Right atrium auricular region (tissue), 2 donors: ENCODE measurements at places on chromosomes 16 and 17. TPM values are rescaled to one million over a fixed set of nuclear protein-coding genes. Genes with fewer than 3 reads are reported as not detected.

Gene LGALS9
- total RNA-seq, result 9.7 TPM

Gene BCO1
- not detected for total RNA-seq

Gene CA5A
- not detected for total RNA-seq

Gene RPRML
- not detected for total RNA-seq

GRCh38 chr17:81518785-81519283 is 6.2 kb upstream of the ACTG1 start:
- H3K36me3 ChIP-seq, result no peaks in the 10 kb centered on the region
- H3K27ac ChIP-seq, result peak overlapping the region; percentile 98
- no peaks in the 10 kb centered on the region for H3K27me3 ChIP-seq
- peaks cover 65% of the 10 kb centered on the region for H3K4me1 ChIP-seq

DNA sequence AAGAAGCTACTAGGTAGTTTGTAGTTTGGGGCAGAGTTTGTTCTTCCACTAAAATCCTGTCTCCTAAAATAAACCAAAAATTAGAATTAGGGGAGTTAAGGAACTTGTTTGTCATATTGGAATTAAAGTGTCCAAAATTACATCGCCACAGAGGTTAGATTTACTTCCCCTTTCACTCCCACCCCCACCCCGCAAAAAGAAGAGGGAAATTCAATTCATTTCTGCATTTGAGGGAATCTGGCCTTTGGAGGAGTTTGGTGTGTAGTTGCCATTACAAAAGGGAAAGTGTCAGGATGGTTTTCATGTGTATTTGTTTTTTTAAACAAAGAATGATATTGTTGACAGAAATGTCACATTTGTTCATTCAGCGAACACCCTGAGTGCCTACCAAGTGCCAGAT is 5.8 kb downstream of the TMEM97 start:
- no peaks in the 10 kb centered on the region for H3K27me3 ChIP-seq
- H3K27ac ChIP-seq, result no peak overlapping the region

- H3K36me3 ChIP-seq, result peaks cover 14% of the 10 kb centered on the region
- H3K4me3 ChIP-seq, result no peak overlapping the region
- no peak overlapping the region for H3K27ac ChIP-seq
- no peaks in the 10 kb centered on the region for H3K27me3 ChIP-seq
- no peak for DNase-seq
- no peaks in the 10 kb centered on the region for H3K4me1 ChIP-seq
Measured at GRCh38 chr17:29394761-29395160, 4.6 kb downstream of the TAOK1 start.

- no peak overlapping the region for H3K27ac ChIP-seq
- no peak overlapping the region for H3K4me3 ChIP-seq
- no peak for DNase-seq
- no peaks in the 10 kb centered on the region for H3K4me1 ChIP-seq
- no peaks in the 10 kb centered on the region for H3K27me3 ChIP-seq
Measured at GRCh38 chr16:50300942-50301625, 34.7 kb downstream of the ADCY7 start.

- H3K27ac ChIP-seq, result no peak overlapping the region
- no peak overlapping the region for H3K4me3 ChIP-seq
- no peaks in the 10 kb centered on the region for H3K4me1 ChIP-seq
- no peaks in the 10 kb centered on the region for H3K36me3 ChIP-seq
Measured at GRCh38 chr16:15900901-15901500, 12.6 kb upstream of the CEP20 start.

DNA sequence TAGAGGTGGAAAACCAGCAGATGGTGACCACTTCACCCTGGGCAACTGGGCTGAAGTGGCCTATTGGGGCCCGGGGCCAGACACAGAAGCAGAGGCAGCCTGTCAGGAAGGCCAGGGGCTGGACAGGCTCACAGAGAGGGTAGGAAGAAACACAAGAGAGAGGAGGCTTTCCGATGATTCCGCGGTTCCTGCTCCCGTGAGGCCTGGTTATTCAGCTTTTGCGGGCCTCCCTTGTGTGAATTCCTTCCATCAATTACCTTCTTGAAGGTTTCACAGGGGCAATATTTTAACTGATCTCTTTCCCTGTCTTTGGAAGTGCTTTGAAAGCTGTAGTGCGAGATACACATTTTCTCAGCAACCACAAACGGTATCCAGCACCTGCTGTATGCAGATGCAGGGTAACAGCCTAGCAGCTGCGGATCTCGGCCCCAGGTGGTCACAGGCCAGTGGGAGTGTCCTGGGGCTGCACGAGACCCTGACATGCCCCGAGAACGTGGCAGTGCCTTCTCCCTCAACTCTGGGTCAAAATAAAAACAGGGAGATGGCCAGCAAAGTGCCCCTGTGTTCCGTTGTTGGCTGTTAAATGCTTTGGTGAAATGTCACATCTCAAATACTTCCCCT is 11.6 kb upstream of the CMIP start:
- H3K4me3 ChIP-seq, result no peak overlapping the region
- H3K4me1 ChIP-seq, result no peaks in the 10 kb centered on the region
- H3K36me3 ChIP-seq, result no peaks in the 10 kb centered on the region
- H3K27ac ChIP-seq, result no peak overlapping the region

DNA sequence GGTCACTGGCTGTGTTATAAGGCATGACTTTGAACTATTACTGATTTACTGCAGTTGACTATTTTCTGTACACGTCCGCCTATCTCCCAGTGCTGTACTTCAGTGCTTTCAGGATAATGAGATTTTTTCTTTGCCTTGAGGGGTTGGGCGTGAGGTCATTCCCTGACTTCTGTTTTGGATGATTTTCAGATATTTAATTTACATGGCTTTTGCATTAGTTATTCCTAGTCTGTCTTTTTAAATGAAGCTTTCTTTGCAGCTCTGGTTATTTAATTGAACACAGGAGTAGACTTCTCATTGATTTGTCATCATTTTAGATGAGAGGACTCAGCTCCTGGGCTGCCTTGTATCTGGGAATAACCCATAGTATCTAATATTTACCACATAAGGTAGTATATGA is 23.7 kb downstream of the WIPF2 start:
- H3K4me3 ChIP-seq, result no peak overlapping the region
- H3K4me1 ChIP-seq, result peaks cover 24% of the 10 kb centered on the region
- no peaks in the 10 kb centered on the region for H3K36me3 ChIP-seq
- no peak for DNase-seq
- no peak overlapping the region for H3K27ac ChIP-seq

DNA sequence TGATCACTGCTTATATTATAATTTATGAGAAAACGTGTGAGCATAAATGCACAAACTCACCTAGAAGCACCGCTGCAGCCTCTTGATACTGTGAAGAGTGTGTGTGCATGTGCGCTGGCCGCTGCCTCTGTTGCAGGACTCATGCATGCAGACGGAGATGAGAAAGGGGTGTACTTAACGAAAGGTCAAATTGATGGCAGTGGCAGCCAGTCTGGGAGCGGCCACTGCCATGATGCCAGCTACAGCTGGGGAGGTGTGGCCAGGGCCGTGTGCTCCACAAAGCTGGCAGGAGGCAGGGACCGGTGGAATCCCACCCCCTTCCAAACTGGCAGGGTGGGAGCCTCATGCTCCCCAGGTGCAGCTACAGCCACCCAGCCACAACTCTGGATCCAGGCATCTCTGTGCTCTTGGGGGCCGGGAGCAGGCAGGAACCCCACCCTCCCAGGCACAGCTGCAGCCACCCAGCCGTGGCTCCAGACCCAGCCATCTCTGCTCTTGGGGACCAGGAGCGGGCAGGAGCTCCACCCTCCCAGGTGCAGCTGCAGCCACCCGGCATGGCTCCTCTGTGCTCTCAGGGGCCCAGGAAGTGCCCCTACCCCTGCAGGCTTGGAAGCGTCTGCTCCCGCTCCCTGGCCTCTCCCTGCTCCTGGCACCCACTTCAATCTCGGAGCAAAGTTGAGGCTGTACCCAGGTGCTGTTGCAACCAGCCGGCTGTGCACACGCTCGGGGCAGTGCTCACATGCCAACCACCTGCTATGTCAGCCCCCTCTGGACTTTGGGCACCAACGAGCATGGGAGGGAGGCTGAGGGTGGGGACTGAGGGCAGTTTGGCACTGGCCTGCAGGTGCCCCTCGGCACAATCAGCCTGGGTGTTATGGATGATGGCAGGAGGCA is 77.5 kb upstream of the CHMP6 start:
- peaks cover 13% of the 10 kb centered on the region for H3K36me3 ChIP-seq
- H3K27ac ChIP-seq, result no peak overlapping the region
- no peak for DNase-seq
- peaks cover 8% of the 10 kb centered on the region for H3K4me1 ChIP-seq

- no peaks in the 10 kb centered on the region for H3K27me3 ChIP-seq
- DNase-seq, result no peak
- H3K4me1 ChIP-seq, result peaks cover 46% of the 10 kb centered on the region
- peak overlapping the region; percentile 29 for H3K4me3 ChIP-seq
- peak overlapping the region; percentile 71 for H3K27ac ChIP-seq
Measured at GRCh38 chr17:8611619-8612298, 18.8 kb downstream of the MYH10 start.

DNA sequence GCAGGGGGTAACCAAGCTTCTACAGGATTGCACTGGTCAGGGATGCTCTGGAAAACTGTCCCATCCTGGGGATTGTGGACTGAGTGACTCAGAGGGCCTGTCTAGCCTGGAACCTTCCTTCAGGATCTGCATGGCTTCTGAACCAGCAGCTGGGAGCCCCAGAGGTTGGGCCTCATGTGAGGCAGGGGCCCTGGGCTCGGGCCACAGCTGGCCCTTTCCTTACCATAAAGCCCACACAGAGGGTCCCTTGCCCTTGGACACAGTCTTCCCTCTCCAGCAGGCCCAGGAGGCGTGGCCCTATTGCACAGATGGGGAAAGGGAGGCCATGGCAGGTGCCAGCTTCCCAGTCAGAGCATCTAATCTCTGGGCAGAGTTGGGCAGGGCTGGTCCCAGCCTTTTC is 30.5 kb downstream of the ADCY7 start:
- H3K27ac ChIP-seq, result no peak overlapping the region
- H3K27me3 ChIP-seq, result no peaks in the 10 kb centered on the region
- H3K36me3 ChIP-seq, result no peaks in the 10 kb centered on the region
- no peak overlapping the region for H3K4me3 ChIP-seq
- no peak for DNase-seq

- no peak for DNase-seq
- no peaks in the 10 kb centered on the region for H3K4me1 ChIP-seq
- no peak overlapping the region for H3K27ac ChIP-seq
Measured at GRCh38 chr17:46147296-46147695, 45.9 kb downstream of the KANSL1 start.

DNA sequence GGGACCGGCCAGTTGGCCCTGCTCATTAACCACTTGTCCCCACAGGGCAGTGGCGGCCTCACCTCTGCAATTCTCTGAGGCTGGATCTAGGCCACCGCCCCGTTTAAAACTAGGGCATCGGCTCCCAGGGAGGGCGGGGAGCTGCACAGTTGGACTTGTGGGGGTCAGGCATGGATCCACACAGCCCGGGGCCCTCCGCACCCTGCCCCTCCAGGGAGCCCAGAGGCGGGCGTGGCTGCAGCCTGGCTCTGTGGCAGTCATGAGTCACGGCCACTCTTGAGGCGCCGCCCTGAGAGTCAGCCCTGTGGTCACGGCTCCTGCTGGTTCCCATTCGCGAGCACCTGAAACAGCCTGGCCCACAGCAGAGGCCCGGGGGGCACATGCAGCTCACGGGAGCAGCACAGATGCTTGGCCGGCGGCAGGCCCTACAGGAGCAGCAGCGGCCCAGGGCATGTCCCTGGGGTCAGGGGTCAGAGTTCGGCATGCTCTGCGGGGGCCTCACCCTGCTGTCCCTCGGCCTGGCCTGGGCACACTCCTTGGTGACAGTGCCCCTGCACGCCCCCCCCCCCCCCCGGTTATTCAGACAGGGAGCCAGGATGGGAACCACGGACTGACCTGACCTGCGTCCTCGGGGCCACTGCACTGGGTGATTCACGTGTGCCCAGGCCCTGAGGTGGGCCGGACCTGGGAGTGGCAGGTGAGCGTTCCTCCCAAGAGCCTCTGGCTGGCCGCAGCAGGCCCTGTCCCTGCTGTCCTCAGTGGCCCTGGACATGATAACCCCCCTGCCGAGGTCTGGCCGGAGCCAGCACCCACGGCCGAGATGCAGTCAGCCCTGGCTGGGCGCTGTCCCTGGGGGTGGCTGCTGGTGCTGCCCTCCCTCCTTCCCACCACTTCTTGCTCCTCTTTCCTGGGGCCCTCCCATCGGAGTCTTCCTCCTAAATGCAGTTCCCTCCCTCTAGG is 8.2 kb downstream of the CAPN15 start:
- no peak overlapping the region for H3K27ac ChIP-seq
- peaks cover 7% of the 10 kb centered on the region for H3K36me3 ChIP-seq
- peak; percentile 63 for DNase-seq

DNA sequence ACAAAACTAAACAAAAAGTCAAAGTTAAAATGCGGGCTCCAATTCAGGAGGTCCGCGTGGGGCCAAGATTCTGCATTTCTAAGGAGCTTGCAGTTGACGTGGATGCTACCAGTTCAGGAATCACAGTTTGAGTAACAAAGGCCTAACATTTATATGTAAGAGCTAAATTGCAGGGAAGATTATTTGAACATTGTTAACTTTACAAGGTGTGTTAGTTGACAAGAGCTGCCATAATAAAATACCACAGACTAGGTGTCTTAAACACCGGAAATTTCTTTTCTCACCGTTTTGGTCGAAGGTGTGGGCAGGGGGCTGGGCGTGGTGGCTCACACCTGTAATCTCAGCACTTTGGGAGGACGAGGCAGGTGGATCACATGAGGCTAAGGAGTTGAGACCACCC is 24.8 kb upstream of the CMIP start:
- H3K27me3 ChIP-seq, result no peaks in the 10 kb centered on the region
- DNase-seq, result no peak
- H3K27ac ChIP-seq, result no peak overlapping the region
- H3K36me3 ChIP-seq, result no peaks in the 10 kb centered on the region

DNA sequence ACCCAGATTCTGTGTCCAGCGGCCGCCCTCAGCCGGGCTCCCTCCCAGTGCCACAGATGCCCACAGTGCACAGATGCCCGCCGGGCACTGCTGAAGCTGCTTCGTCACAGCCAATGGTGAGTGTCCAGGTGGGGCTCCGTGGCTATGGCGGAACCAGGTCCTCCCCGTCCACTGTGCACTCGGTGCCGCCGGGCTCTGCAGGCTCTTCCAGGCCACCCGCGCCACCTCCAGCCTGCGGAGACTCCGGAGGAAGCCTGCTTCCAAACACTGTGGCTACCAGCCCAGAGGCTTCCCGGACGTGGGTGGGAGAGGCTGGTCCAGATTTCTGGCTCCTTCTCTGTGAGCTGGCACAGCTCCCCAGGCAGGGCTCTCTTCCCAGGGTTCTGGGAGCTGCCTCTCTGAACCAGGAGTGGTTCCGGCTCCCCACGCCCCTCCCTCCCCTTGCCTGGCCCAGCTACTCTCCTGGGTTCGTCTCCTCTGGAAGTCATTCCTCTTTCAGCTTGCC is 2.8 kb upstream of the PYCR1 start:
- peaks cover 40% of the 10 kb centered on the region for H3K4me1 ChIP-seq
- peak; percentile 68 for DNase-seq
- no peak overlapping the region for H3K27ac ChIP-seq
- no peaks in the 10 kb centered on the region for H3K27me3 ChIP-seq
- H3K36me3 ChIP-seq, result no peaks in the 10 kb centered on the region

DNA sequence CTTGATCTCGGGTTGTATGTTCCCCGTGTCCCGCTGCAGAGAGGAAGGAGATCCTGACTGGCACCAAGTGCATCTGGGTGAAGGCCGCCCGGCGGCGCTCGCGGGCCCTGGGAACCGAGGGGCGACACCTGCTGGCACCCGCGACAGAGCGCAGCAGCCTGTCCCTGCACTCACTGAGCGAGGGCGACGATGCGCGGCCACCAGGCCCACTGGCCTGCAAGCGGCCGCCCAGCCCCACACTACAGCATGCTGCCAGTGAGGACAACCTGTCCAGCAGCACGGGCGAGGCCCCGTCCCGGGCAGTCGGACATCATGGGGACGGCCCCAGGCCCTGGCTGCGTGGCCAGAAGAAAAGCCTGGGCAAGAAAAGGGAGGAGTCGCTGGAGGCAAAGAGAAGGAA is 7.5 kb downstream of the BTBD17 start:
- peaks cover 13% of the 10 kb centered on the region for H3K4me1 ChIP-seq
- no peak overlapping the region for H3K27ac ChIP-seq
- DNase-seq, result no peak
- no peak overlapping the region for H3K4me3 ChIP-seq
